ENCODE measurements at places on chromosomes 1 and 21.

DNA sequence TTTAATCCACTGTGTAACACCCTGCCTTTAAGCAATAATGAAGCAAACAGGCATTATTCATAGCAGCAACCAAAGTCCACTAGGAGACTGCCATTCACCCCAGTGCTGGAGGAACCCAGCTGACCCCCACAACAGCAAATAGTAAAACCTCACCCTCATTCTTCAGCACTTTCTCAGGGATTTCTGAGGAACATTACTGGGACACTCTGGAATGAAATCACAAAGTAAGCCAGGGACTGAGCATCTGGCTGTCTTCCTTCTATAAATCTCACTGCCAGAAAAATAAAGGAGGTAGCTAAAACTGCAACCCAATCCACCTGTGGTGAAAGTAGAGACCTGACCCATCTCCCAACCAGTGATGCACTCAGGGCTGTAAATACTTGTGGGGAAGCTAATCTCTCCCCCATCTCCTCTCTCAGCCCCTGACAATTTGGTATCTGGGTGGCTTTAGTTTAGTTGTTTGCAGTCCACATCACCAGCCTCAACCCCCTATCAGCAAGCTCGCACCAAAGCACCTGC is 47.1 kb downstream of the COL6A1 start:
- DNase-seq: no peak

DNA sequence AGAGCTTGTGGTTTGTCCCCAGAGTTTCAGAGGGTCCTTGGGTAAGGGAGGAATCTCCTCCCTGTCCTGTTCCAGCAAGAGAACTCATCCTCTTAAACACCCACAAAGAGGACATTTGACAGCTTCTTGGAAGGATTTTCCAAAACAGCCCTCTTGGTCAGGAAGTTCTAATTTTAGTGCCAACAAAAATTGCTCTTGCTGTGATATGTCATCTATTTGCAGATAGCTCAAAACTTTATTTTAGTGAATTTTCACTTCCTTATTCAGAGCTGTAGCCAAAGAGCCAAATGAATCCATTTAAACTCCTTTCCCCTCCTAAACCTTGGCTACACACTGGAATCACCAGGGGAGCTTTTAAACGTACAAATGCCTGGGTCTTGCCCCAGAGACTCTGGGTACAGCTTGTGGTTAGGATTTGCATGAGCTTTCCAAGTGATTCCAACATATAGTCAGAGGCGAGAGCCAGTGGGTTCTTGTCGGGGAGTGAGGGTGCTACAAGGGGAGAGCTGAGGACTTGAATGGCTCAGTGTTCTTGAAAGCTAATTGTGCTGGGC is 11.8 kb upstream of the RASSF5 start:
- no peak for DNase-seq

DNA sequence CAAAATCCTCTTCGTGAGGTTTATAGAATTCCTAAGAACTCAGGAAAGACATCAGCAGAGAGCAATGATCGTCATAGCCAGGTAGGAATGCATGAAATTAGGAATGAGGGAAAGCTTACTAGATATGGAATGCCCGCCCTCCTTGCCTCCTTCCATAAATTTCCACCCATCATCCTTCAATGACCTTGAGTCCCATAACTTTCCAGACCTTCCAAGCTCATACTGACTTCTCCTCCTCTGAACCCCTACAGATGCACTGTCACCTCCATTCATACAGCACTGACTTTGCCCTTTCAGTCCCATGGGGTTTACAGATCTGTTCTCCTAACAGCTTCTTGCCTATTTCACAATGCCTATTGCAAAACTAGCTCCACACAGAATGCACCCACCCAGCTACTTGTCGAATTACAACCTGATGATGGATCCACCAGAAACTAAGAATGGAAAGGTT is 23.8 kb upstream of the PPP1R15B start:
- DNase-seq: no peak

DNA sequence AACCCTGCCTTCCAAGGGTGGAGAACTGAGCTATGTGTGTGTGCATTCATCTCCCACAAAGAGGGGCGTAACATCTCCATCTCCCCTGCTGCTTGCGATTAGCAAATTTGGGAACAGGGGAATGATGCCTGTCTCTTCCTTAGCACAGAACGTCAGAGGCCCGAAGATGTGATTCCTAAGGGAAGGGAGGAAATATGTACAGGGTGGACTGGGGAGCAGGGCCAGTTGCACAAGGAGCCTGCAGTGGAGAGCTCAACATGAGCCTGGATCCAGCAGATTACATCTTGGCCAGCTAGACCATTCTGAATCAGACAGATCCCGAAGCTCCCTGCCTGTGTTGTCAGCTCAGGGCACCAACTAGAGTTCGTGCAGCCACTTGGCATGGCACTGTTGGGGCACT is 118.1 kb downstream of the NGF start:
- no peak for DNase-seq

DNA sequence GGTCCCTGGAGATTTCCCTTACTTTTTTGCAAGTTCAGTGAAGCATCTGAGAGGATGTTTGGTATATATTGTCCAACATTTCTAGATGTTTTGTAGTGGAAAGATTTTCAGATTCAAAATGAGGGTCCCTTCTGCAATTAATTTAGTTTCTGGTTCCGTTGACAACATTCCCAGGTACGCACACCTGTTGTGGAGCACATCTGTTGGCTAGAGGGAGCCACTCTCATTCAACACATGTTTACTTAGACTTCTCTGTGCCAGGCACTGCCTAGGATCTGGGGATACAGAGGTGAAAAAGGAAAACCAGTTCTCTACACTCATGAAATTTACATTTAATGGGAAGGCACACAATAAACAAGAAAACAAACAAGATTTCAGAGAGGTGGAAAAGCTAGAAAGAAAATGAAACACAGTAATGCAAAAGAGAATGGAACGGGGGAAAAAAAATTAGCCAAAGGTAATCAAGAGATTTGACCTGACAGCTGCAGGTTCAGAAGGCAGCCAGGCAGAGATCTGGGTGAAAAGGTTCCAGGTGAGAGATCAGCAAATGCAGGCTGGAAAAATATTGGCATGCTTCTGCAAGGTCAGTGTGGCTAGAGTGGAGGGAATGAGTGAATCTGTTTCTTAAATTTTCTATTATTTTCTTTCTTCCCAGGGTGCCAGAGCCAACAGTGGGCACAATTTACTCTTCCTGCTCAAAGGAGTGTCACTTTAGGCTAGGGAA is 48.4 kb upstream of the KAZN start:
- DNase-seq: no peak

GRCh38 chr1:203059485-203059884 is 26.3 kb downstream of the MYOG start:
- DNase-seq: no peak

DNA sequence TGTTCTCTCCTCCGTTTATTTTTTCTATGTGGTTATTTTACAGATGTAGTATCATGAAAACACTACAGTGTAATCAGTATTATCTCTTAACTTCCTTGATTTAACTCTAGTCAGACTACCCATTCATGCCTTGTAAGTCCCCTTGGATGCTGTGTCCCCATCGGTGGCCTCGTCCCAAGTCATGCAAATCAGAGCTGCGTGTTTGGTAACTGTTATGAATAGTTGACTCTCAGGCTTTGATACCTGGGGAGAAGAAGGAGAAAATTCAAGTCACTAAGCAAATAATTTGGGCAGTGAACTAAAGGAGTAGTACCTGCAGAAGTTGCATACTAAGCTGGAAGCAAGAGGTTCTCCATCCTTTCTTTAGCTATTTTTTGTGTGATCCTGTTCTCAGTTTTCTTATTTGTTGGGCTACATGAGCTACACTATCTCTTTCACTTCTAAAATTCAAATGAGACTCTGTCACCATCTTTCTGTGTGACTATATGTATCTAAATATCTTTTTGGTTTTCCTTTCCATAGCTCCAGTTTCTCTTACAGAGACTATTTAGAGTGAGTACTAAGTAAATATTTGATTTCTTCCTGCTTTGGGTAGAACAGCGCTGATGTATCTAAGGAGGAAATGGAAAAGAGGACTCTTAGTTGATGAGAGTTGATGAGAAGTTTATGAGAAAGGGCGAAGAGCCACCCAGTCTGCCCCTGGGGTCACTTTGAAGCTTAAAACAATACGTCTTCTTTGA is 50.9 kb downstream of the VANGL2 start:
- no peak for DNase-seq

DNA sequence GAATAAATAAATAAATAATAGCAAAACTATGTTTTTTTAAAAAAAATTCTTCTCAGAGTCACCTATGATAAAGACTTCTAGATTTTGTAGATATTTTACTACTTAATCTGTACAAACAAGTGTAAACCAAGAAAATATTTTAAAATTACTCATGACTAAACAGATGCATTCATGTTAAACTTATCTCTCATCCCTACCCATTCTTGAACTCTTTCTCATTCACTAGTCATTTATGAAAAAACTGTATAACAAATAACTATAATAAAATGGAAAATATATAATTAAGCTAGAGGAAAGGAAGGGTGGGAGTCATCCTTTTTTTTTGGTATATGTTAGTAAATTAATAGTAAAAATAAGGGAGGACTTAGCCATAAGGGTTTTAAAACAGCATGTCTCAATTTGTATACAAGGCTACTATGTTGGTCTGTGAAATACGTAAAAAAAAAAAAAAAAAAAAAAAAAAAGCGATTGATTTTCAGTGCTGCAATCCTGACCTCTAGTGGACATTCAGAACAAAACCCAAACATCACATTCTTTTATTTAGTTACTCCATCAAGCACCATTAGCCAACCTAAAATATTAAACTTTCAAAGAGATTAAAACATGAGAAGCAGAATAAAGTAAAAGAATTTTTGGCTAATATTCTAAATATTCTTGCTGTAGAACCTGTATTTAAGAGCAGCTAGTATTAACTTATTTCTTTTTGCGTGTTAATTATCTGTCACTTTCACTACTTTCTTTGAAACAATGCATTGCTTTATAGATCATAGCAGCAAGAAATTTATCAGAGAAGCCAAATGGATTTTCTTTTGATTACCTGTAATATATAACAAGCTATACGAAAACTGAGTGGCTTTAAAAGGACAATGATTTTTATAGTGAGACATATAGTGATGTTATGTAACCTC is 255.8 kb upstream of the CACYBP start:
- DNase-seq: peak; percentile 52

- DNase-seq: peak; percentile 31
Measured at GRCh38 chr1:27650539-27651175, 15.7 kb upstream of the FGR start.

- DNase-seq: no peak
Measured at GRCh38 chr1:55716610-55717009, 501.4 kb upstream of the USP24 start.

DNA sequence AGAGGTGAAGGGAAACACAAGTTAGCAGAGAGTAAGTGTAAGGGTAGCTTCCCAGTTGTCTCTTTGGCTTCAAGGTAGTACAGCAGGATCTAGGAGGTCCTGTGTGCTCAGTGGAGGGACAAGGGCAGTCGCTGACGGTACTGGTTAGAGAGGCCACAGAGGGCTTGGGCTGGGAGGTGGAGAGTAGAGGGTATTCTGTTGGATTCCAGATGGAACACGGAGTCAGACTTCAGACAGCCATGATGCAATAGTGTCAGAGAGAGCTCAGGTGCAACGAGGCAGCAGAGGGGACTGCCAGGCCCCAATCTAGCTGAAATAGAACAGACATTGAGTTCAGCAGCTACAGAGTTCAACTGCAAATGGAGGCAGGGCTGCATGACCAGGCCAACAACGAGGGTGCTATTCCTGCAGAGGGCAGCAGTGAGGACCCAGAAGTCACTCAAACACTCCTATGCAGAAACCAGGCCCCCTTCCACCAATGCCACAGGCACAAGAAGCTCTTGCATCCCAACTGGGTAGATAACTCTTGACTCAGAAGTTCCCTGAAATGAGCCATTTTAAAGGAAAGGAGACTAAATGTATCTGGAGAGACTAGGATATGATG is 325.0 kb upstream of the ESRRG start:
- DNase-seq: no peak

DNA sequence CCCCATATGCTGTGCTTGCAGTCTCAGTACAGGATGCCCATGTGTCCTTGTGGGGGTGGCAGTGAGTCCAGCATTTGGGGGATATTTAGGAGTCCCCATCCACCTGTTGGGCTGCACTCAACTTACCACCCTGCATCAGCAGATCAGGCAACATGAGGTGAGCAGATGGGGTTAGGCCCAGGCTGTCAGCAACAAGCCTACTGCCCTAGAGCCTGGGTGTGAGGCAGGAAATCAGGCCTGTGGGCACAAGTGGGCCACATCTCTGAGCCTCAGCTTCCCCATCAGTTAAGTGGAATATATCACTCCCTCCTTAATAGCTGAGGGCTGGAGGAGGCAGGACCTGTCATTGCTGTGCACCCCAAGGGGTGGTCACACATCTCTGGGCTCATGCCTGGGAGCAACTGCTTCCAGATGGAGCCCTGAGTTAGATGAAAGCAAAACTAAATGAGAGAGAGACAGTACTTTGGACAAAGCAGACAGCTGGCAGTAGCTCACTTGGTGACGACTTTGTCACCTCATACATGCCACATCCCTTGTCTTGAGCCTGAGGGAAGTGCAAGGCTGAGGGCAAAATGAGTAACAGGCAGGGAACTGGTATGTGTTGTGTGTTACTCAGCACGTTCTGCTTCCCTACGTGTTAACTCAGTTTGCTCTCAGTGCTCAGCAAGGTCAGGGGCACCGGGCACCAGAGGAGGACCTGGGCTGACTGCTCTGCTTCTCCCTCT is 48.4 kb downstream of the TRIM11 start:
- DNase-seq: no peak

DNA sequence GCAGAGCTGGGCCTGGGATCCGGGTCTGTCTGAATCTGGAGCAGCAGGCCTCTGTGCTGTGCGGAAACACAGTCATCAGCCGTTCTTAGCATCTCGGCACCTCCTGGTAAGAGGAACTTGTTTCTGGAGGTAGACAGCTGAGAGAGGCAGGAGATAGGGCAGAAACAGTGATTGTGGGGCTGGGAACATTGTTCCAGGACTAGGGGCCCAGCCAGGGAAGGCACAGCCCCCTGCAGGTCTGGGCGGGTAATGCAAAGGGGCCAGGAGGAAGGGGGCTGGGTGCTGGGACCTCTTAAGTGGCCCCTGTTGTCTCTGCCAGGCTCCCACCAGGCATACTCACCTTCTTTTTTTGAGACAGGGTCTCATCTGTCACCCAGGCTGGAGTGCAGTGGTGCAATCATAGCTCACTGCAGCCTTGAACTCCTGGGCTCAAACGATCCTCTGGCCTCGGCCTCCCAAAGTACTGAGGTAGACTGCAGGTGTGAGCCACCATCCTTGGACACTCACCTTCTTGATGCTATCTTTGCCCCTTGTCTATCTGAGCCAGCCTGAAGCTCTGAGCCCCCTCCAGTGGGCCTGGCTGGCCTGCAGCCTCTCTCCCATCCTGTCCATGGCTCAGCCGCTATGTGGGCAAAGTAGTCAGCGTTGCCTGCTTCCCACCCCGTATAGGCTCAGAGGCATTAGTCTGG is 134.3 kb upstream of the ZBTB40 start:
- DNase-seq: peak; percentile 26

Data from endothelial cell of umbilical vein (primary cell).